ENCODE measurements at places on chromosomes 12 and 14. TPM values are rescaled to one million over a fixed set of nuclear protein-coding genes. Genes with fewer than 3 reads are reported as not detected.

PTPRR gene
- total RNA-seq = 31.4 TPM

GCH1 gene
- total RNA-seq = 43.4 TPM

- H3K27me3 ChIP-seq = no peaks in the 10 kb centered on the region
- no peaks in the 10 kb centered on the region for H3K4me1 ChIP-seq
- no peak for DNase-seq
Observed at GRCh38 chr12:117596968-117597367, 235.5 kb upstream of the NOS1 start.

- H3K27me3 ChIP-seq = no peaks in the 10 kb centered on the region
- no peaks in the 10 kb centered on the region for H3K4me1 ChIP-seq
- H3K4me3 ChIP-seq = no peak overlapping the region
- DNase-seq = no peak
Observed at GRCh38 chr12:122997343-122998250, 17.1 kb downstream of the ARL6IP4 start.
